RKO (cell line): ENCODE measurements at places on chromosomes 2 and 18.
A peak's percentile ranks its signal among the peaks of the same experiment; 100 is the strongest.

DNA sequence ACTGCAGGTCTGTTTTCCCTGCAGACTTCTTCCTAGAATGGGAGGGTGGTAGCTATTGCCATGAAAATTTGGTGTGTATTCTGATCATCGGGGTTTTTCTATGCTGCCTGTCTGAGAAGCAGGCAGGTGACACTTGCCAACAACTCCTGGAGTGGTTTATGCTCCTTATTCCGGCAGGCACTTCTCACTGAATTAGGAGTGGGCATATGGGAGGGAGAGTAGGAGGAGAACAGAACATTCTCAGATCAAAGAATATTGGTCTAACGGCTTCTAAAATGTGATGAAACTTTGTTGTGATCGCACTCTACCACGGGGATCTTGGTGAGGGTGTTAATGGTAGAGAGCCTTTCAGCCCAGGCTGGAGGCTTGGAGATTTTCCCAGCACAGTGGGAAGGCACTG lies 480.8 kb downstream of the PLCL1 start:
- DNase-seq, result no peak

GRCh38 chr2:106189325-106189724 lies 4.8 kb downstream of the UXS1 start:
- no peak for DNase-seq

GRCh38 chr18:22286585-22286984 lies 117.2 kb downstream of the GATA6 start:
- no peak for DNase-seq

DNA sequence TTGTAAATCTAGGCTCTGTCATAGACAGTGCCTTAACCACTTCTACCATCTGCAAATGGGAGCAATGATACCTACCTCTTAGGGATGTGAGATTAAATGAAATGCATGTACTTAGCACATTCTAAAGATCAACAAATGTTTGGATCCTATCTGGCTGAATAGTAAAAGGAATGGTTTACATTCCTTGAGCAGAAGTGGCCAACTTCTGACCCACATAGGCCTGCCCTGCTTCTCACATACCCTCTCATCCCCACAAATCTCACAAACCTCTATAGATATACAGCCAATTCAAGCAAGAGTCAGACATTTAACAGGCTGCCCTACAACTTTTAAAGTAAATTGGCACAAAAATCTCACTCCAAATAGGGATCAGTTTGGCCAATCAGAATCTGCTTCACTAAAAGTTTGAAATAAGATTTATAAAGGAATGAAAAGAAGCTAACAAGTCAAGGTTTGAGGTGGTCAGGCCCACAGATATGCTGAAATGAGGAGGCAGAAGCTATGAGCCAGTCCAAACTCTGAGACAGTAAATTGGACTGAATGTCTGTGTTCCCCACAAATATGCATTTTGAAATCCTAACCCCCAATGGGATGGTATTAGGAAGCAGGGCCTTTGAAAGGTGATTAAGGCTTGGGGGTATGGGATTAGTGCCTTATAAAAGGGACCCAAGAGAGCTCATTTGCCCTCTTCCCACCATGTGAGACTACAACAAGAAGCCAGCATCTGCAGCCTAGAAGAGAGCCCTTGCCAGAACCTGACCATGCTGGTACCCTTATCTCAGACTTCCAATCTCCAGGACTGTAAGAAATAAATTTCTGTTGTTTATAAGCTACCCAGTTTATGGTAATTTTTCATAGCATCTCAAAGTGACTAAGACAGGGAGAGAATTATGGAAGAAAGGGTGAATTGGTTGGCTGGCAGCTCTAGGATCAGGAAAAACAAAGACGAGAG lies 227.8 kb upstream of the RBMS1 start:
- no peak for DNase-seq

- DNase-seq, result no peak
Measured at GRCh38 chr2:125713533-125713932, 942.4 kb upstream of the GYPC start.

- DNase-seq, result no peak
Measured at GRCh38 chr18:22349317-22349898, 68.3 kb downstream of the CTAGE1 start.

- DNase-seq, result no peak
Measured at GRCh38 chr2:131029812-131030211, 63.4 kb downstream of the FAM168B start.

- no peak for DNase-seq
Measured at GRCh38 chr2:236614551-236614950, 44.9 kb downstream of the ACKR3 start.

- no peak for DNase-seq
Measured at GRCh38 chr2:16400127-16400623, 265.5 kb downstream of the CYRIA start.

DNA sequence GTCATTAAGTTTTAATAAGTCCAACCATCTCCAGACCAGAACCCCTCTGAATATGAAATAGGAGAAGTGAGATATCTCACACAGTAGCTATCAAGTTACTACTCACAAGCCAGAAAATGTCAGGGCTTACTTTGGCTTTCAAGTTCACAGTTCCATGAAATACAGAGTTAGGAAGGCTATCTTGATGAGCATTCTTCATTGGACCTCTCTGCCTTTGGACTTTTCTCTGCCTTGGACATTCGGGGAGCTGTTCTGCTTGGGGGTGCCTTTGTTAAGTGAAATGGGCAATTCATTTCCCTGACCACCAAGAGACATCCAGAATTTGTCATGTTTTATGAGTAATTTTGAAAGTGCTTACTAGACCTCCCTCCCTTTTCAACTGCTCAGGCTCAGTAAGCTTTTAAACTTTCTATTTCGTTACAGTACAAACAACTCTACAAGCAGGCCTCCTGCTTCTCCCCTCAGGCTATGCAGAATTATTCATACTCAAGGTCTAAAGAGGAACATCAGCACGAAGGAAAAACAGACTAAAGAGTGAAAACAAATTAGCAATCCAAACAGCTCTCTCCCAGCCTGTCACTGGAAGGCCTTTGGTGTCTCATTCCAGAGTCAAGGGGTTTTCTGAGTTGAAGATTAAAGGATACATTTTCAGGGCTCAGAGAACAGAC lies 95.3 kb downstream of the MREG start:
- DNase-seq, result no peak

- no peak for DNase-seq
Measured at GRCh38 chr2:207255565-207256470, 90.1 kb upstream of the KLF7 start.

DNA sequence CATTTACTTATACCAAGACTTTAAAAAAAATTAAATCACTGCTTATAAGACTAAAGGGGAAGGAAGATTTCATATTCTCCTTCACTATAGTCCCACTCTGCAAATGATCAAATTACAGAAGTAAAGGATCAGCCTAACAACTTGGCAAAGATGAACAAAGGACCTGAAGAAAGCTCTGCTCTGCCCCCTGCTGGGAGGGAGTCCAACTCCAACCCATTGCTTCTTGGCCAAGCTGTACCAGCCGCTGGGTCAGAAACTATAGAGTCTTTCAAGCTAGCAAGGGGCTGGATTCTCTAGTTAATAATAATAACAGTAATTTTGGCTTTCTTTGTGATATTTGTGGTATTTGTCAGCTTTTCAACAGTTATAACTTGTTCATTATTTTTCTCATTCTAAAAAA lies 927.0 kb upstream of the CRIM1 start:
- peak; percentile 45 for DNase-seq
